ENCODE measurements at places on chromosomes 12 and 14. TPM values are rescaled to one million over a fixed set of nuclear protein-coding genes. Genes with fewer than 3 reads are reported as not detected.

Gene DPPA3
- total RNA-seq, result not detected

DNA sequence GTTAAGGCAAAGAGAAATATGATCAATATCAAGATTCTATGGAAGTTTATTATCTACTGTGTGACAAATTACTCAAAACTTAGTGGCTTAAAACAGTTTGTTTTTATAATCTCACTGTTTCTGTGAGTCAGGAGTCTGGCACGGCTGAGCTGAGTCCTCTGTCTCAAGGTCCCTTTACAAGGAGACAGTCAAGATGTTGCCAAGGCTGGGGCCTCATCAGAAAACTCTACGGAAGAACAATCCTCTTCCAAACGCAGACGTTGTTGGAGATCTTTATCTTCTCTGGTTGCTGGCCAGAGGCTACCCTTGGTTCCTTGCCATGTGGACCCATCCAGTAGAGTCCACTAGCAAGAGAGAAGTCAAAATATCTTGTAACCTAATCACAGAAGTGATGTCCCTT lies 100.6 kb upstream of the CCND2 start:
- DNase-seq, result no peak

- peak; percentile 31 for DNase-seq
These were observed 4.5 kb downstream of the TMED8 start for GRCh38 chr14:77372304-77372841.

- DNase-seq, result no peak
These were observed 8.7 kb downstream of the ITGA7 start for GRCh38 chr12:55698965-55699364.

GRCh38 chr12:54595471-54595870 lies 7.0 kb upstream of the PPP1R1A start:
- no peak for DNase-seq

GRCh38 chr14:53161758-53162435 lies 8.8 kb upstream of the DDHD1 start:
- DNase-seq, result no peak

DNA sequence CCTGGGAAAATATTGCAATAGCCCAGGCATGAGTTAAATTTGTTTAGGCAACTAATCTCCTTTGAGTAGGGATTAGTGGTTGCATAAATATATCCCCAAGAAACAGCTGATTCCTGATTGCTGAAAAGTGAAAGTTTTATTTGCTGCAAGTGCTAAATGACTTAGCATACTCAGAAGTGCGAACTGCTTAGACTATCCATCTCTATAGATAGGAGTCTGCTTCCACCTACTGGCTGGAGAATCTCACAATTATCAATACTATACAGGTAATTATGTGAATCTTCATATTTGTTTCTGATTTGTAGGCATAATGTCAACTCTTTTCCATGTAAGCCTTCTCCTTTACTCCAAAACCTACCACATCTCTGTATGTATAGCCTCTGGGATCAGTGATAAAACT lies 12.0 kb upstream of the SLCO1B3 start:
- DNase-seq, result no peak

DNA sequence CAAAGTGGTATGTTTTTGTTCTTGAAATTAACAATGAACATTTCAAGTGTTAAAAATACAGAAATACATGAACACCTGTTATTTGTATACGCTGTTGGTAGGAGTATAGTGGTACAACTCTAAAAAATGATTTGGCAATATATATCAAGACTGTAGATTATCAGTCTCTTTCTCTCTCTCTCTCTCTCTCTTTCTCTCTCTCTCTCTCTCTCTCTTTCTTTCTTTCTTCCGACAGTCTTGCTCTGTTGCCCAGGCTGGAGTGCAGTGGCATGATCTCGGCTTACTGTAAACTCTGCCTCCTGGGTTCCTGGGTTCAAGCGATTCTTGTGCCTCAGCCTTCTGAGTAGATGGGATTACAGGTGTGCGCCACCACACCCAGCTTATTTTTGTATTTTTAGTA lies 12.6 kb downstream of the HEBP1 start:
- DNase-seq, result no peak

Gene INSM2
- total RNA-seq, result not detected

Gene FAM90A1
- not detected for total RNA-seq

- peak; percentile 62 for DNase-seq
These were observed 286.6 kb downstream of the C12orf75 start for GRCh38 chr12:105616971-105617540.

DNA sequence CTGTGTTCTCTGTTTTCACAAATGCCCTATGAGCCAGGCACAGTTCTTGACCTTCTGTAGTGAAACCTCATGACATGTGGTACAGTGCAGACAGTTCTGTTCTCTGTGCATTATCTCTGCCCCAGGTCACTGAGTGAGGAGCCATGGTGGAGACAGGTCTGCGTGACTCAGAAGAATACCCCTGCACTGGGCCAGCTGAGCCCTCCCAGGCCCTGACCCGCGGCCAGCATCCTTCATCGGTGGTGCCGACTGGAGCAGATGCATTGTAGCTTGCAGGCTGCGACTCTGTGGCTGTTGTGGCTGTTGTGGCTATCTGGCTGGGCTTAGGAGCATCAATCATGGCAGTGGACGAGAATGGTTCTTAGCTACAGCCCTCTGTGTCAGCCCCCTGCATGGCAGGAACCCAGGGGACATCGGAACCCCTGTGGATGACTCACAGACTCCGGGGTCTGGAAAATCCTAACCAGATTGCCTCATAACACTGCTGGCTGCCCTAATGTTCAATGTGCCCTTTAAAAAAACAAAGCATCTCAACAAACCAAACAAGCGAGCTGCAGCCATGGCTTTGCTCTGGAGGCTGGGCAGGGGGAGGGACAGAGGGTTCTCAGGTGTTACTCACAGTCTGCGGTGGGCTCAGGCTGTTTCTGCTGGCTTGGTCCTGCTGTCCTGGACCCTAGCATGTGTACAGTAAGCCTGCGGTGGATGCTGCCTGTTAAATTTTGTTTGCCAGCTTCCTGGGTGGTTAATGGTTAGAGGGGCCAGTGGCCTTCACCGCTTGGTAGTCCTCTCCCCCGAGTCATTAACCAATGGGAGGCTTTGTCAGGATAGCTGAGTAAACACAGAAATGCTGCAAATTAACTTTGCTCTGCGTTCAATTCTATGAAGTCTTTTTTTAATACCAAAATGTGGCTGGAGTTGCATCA lies at the start of gene SERPINA6:
Gene SERPINA6, minus strand, starts transcription at position 689 of the 923 bp plus-strand sequence. CDS start 8,688 bp downstream, outside the sequence.
- peak; percentile 87 for DNase-seq

DNA sequence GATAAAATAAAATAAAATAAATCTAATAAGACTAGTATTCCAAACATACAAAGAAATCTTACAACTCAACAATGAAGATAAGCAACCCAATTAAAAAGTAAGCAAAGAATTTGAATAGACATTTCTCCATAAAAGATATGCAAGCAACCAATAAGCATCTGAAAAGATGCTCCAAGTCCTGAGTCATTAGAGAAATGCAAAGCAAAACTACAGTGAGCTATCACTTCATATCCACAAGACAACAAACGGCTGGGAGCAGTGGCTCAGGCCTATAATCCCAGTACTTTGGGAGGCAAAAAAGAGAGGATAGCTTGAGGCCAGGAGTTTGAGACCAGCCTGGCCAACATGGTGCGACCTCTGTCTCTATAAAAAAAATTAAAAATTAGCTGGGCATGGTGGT lies 26.8 kb downstream of the ZFYVE1 start:
- no peak for DNase-seq

DNA sequence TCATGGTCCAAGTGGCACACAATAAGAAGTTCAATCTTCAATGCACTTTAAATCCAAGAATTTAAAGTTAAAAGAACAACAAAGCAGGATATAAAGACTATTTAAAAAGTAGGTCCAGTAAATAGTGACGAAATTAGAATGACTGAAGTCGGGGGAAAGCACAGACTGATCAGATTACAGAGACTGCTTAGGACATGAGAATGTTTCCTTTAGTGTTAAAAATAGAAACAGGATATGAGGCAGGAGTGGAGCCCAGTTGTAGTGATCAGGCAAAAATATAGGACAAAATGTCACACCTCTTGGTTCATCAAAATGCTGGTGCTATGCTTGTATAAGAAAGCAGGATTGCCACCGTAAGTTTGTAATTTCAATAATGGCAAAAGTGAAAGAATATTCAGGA lies 52.2 kb upstream of the CD163 start:
- peak; percentile 68 for DNase-seq

GRCh38 chr12:93484315-93484981 lies 17.1 kb downstream of the MRPL42 start:
- DNase-seq, result peak; percentile 70

DNA sequence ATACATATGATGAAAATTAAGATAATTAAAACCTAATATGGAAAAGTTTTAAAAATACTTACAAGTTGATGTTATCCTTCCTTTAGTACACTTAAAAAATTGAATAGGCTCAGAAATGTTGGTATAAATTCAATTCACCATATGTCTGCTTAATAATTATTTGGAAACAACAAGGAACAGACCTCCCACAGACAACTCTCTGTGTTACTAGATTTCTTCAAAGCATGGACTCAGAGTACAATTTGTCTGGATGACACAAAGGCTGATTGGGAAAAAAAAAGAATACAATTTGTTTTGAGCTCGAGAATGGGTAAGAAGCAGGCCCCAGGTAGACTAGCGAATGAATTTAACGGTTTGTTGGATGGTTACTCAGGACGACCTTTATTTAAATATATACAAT lies 48.9 kb upstream of the BTG1 start:
- DNase-seq, result no peak

- DNase-seq, result peak; percentile 50
These were observed 24.4 kb upstream of the CRACR2A start for GRCh38 chr12:3777206-3777809.

GRCh38 chr12:104182144-104182543 lies 33.4 kb upstream of the TXNRD1 start:
- peak; percentile 90 for DNase-seq

GRCh38 chr14:54169254-54169924 lies 212.8 kb upstream of the BMP4 start:
- DNase-seq, result peak; percentile 98

Gene HOXC6
- 0.84 TPM for total RNA-seq

Data from RPMI7951 (cell line).